ENCODE measurements at places on chromosomes 6 and 20. TPM values are rescaled to one million over a fixed set of nuclear protein-coding genes. Genes with fewer than 3 reads are reported as not detected.

Gene ISM1
- polyA plus RNA-seq = not detected

GRCh38 chr6:83216806-83217205 lies 23.6 kb downstream of the RWDD2A start:
- DNase-seq = peak; percentile 58

Gene MOG
- not detected for polyA plus RNA-seq

- DNase-seq = no peak
These were observed 590 bp downstream of the C20orf204 start for GRCh38 chr20:64036346-64037198.

- peak; percentile 56 for DNase-seq
These were observed 118.5 kb downstream of the GFRAL start for GRCh38 chr6:55445648-55446204.

DNA sequence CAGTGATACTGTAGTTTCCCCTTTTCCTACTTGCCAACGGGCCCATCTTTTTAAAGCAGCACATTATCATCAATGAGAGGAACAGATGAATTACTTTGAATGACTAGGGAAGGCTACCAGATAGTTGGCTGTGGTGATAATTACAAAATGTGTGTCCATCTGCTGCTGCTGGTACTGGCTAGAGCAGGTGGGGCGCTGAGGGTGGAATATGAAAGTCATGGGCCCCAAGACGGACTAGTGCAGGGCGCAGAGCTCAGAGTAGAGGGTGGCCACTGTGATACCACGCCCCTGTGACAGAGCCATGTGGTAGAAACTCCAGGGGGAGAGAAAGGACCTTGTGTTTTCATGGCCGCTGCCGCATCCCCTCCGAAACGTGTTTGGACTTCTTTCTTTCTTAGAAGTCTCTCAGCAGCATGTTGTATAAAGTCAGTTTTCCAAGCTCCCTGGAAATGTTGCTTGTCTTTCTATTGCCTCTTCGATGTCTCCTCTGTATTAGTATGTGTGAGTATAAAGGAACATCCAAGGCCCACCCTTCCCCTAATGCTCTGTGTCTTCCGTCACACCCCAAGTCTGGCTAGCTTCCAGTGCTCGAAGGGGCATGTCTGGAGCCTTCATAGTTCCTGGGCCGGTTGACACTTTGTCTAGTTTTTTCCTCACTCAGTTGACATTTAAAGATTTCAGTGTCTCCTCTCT lies 88.1 kb downstream of the PPP1R14C start:
- DNase-seq = no peak

DNA sequence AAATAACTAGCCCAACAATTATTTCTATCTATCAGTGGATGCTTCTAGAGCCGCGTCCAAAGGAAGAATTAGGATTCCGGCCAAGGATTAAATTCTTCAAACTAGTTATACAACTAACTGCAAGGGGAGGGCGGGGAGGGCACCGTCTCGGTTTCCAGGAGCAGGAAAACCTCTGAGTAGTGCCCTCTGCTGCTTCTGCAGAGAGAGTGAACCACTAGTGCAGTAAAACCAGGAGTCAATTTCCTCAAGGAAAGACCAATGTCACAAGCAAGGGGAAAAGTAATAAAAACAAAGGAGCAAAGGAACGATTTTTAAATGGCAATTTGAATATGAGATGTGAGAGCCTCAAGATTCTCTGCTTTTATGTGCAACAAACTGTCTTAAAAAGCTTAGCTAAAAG lies 16.5 kb upstream of the UBE2J1 start:
- peak; percentile 77 for DNase-seq

- peak; percentile 52 for DNase-seq
These were observed 91.0 kb downstream of the GFRA4 start for GRCh38 chr20:3572151-3572550.

Gene USP49
- 0.70 TPM for polyA plus RNA-seq

- peak; percentile 64 for DNase-seq
These were observed 23.5 kb upstream of the IBTK start for GRCh38 chr6:82270881-82271635.

Gene PTGIS
- polyA plus RNA-seq = 114 TPM

GRCh38 chr6:148973538-148974208 lies 226.8 kb downstream of the UST start:
- DNase-seq = peak; percentile 72

- no peak for DNase-seq
These were observed 17.4 kb downstream of the BMP7 start for GRCh38 chr20:57249073-57249472.

DNA sequence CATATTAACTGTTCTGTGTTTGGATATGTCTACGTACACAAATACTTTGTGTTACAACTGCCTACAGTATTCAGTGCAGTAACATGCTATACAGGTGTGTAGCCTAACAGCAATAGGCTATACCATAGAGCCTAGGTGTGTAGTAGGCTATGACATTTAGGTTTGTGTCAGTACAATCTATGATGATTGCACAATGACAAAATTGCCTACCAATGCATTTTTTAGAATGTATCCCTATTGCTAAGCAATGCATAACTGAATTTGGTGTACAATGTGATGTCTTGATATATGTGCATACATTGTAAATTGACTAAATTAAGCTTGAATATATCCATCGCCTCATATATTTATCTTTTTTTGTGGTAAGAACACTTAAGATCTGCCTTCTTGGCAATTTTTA lies 48.9 kb downstream of the C6orf118 start:
- no peak for DNase-seq

Gene TNNC2
- 0.83 TPM for polyA plus RNA-seq

DNA sequence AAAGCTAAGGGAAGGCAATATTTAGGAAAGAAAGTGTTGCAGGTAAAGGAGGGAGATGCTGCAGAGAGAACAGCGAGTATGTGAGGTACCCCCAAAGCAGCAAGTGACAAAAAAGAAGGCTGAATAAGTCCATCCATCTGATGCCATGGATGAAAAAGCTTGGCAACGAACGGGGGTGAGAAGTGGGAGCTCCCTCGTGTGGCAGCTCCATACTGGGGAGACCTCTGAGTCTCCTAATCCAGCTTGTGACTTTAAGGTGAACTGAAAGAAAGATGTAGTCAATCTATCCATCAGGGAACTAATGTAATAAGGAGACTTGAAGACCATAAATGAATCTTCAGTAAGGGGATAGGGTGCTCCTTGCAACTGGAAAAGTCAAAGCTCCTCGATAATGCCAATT lies 156.6 kb downstream of the OTOR start:
- no peak for DNase-seq

Data from GM23248 (cell line).